ENCODE measurements at places on chromosomes 3 and 15. TPM values are rescaled to one million over a fixed set of nuclear protein-coding genes. Genes with fewer than 3 reads are reported as not detected.

GRCh38 chr15:51888593-51889195 lies 59.2 kb downstream of the TMOD3 start:
- peaks cover 10% of the 10 kb centered on the region for H3K4me1 ChIP-seq
- H3K27me3 ChIP-seq, result no peaks in the 10 kb centered on the region
- no peak overlapping the region for H3K4me3 ChIP-seq
- no peak for DNase-seq

GRCh38 chr3:178329936-178330335 lies 206.3 kb upstream of the KCNMB2 start:
- H3K36me3 ChIP-seq, result no peaks in the 10 kb centered on the region
- DNase-seq, result no peak
- no peak overlapping the region for H3K4me3 ChIP-seq
- no peaks in the 10 kb centered on the region for H3K27me3 ChIP-seq

The UBA3 gene
- 50.7 TPM for total RNA-seq

- no peaks in the 10 kb centered on the region for H3K36me3 ChIP-seq
- H3K4me1 ChIP-seq, result no peaks in the 10 kb centered on the region
- no peak overlapping the region for H3K27ac ChIP-seq
Measured at GRCh38 chr3:31035681-31036080, 141.2 kb upstream of the GADL1 start.

DNA sequence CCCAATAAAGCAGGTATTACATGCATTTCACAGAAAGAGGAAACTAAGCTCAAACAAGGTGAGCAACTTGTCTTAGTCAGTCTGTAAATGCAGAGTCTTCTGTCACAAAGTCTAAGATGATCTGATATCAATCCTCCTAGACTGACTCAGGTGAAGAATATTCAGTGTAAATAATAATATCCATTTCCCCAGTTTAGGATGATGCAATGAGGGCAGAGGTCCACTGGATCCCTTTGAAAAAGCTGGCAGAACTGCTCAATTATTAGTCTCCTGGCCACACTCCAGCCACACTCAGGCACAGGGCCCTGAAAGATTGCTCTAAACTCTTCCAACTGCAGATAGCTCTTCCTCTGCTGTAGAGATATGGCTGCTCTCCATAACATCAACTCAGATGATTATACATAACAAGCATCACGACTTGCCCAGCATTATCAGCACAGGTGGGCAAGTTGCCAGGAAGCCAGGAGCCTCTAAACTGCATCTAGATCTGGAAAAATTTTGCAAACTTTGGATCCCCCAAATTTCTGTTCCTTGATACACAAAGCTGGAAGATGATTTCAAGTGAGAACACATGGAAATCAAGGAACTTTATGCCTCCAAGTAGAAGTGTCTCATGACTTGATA lies 129.8 kb upstream of the CPNE4 start:
- no peaks in the 10 kb centered on the region for H3K4me1 ChIP-seq
- DNase-seq, result no peak
- H3K4me3 ChIP-seq, result no peak overlapping the region
- no peaks in the 10 kb centered on the region for H3K36me3 ChIP-seq
- H3K27me3 ChIP-seq, result no peaks in the 10 kb centered on the region

- no peak overlapping the region for H3K27ac ChIP-seq
- peaks cover 30% of the 10 kb centered on the region for H3K36me3 ChIP-seq
- DNase-seq, result no peak
Measured at GRCh38 chr15:57625703-57626448, 34.2 kb downstream of the MYZAP start.

The PLSCR1 gene
- total RNA-seq, result 79.0 TPM

DNA sequence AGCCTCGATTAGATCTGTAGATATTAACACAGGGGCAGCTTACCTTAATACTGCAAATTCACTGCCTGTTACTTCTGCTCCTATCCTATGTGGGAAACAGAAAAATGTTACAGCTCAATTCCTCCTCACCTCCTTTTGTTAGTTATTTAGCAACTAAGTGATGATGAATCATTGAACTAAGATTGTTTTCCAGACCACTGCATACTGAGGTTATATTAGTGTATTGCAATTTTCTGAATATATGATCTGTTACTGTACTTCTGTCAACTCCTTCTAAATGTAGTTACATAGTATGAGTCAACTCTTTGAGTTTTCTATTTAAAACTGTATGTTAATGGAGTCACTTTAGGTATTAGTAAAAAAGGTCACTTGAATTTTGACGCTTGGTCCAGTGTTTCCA lies 331.5 kb upstream of the SLCO3A1 start:
- H3K36me3 ChIP-seq, result no peaks in the 10 kb centered on the region
- no peak overlapping the region for H3K4me3 ChIP-seq
- no peak overlapping the region for H3K27ac ChIP-seq

GRCh38 chr3:157199841-157200240 lies 39.9 kb upstream of the CCNL1 start:
- no peaks in the 10 kb centered on the region for H3K4me1 ChIP-seq
- H3K27ac ChIP-seq, result no peak overlapping the region
- H3K4me3 ChIP-seq, result no peak overlapping the region
- DNase-seq, result no peak
- no peaks in the 10 kb centered on the region for H3K27me3 ChIP-seq

DNA sequence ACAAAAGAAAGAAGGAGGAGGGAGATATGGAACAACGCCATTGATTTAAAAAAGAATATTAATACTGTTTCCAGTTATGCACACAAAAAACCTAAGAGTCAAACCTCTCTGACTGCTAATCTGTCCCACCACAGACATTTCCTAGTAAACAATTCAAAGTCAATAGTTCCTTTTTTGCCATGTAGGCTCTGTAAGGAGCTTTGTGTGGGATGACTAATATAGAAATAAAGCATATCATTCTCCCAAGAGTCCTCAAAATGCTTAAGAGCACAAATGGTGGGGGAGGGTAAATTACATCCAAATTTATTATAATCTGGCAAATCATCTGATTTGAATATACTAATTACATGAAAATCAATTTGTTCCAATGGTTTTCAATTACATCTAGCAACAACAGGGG lies 155.9 kb upstream of the CNTN4 start:
- no peak for DNase-seq
- no peaks in the 10 kb centered on the region for H3K4me1 ChIP-seq
- H3K36me3 ChIP-seq, result no peaks in the 10 kb centered on the region
- no peak overlapping the region for H3K4me3 ChIP-seq
- no peaks in the 10 kb centered on the region for H3K27me3 ChIP-seq

The SKOR1 gene
- 0.17 TPM for total RNA-seq

GRCh38 chr15:82890995-82891390 lies 61.5 kb downstream of the HOMER2 start:
- no peak overlapping the region for H3K4me3 ChIP-seq
- no peaks in the 10 kb centered on the region for H3K36me3 ChIP-seq
- no peaks in the 10 kb centered on the region for H3K27me3 ChIP-seq
- no peak overlapping the region for H3K27ac ChIP-seq
- no peak for DNase-seq

GRCh38 chr3:134074001-134074789 lies 44.5 kb upstream of the SLCO2A1 start:
- H3K36me3 ChIP-seq, result no peaks in the 10 kb centered on the region
- no peaks in the 10 kb centered on the region for H3K4me1 ChIP-seq
- H3K4me3 ChIP-seq, result no peak overlapping the region
- H3K27ac ChIP-seq, result no peak overlapping the region
- no peaks in the 10 kb centered on the region for H3K27me3 ChIP-seq

DNA sequence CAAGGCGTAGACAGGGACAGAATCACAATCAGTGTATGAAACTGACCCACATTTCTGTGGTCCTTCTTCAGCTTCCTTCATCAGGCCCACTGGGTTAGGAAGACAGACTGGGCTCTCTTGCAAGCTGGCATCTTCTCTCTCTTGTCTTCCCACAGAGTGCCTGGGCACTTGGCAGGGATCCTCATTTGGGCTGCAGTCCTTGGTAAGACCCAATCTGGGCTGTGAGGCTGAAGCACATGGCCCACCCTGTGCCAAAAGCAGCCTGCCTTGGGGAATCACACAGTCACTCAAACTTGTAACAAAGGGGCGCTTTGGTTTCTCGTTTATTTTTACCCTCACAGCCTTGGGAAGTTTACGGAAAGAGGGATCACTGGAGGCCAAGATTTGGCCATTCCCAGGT lies 8.2 kb upstream of the EPHB3 start:
- DNase-seq, result no peak
- no peaks in the 10 kb centered on the region for H3K36me3 ChIP-seq
- no peak overlapping the region for H3K27ac ChIP-seq
